ENCODE measurements at places on chromosomes 3 and 15.

GRCh38 chr3:134681522-134681900 lies 30.7 kb upstream of the KY start:
- DNase-seq = no peak

GRCh38 chr3:188941103-188941502 lies 230.7 kb upstream of the TPRG1 start:
- DNase-seq = no peak

DNA sequence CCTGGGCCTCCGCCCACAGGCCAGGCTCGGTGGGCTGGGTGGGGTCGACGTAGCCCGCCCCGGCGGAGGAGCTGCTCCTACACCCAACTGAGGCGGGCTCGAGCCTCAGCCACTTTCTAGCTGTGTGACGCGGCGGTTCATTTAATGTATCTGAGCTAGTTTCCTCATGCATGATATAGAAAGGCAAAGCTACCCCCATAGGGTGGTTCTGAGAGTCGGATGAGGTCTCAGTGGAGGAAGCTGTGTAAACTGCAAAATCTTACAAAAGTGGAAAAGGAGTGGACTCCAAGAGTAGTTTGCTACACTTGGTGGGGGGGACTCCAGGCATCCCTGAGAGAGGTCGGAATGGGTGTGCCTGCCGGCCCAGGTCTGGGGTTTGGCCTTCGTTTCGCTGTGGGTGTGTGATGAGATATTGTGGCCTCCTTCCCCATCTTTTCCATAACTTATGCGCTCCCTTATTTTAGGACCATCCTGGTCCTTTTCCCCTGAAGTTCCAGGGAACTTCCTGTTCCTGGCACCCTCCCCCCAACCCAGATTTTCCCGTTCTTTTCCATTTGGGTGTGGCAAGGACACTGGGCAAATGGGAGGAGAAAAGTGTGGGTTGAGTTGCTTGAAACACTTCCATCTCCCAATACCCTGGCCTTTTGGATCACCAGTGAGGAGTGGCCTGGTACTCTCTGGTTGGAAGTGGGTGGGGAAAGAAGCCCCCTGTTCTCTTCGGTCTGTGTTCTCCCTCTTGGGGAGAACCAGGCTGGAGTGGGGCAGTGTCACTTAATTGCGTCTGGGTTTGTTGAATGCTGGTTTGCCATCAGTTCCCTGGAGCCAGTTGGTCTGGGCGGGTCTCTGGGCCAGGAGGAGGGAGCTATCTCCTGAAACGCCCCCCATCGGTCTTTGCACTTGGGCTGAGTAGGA lies 1.1 kb downstream of the PDIA5 start:
- no peak for DNase-seq

DNA sequence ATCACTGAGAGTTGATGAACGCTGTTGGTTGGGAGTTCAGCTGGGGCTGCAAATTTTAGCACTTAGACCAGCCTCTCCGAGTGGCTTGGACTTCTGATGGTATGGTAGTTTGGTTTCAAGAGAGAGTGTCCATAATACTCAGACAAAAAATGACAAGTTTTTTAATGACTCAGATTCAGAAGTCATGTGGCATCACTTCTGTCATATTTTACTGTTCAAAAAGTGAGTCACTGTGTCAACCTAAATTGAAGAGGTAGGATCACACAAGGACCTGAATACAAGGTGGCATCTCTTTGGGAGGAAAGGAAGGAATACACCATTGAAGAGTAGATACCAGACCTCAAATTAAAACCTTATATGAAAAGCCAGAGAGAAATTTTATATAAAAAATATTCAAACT lies 99.1 kb upstream of the CHMP2B start:
- no peak for DNase-seq

GRCh38 chr15:39625451-39625850 lies 44.6 kb downstream of the THBS1 start:
- no peak for DNase-seq

- DNase-seq = no peak
Observed at GRCh38 chr3:117875887-117876286, 1158.8 kb downstream of the IGSF11 start.

DNA sequence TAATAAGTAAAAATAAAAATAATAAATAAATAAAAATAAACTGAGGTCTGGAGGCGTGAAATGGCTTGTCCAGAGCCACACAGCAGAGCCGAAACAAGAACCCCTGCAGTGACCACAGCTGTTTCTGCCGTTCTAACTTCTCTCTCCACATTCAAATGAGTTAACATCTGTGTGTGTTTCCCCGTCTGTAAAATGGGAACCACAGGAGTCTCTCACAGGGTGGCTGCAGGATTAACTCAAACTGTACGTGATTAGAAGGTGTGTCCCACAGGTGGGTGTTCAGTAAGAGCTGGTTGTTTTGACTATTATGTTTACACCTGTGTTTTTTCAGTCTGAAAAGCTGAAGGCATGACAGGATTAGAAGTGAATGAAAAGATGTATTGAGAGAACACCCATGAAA lies 27.0 kb upstream of the MUC4 start:
- DNase-seq = no peak

GRCh38 chr3:17025594-17026139 lies 140.9 kb downstream of the PLCL2 start:
- no peak for DNase-seq

GRCh38 chr3:147616998-147617619 lies 207.9 kb downstream of the ZIC1 start:
- DNase-seq = no peak

DNA sequence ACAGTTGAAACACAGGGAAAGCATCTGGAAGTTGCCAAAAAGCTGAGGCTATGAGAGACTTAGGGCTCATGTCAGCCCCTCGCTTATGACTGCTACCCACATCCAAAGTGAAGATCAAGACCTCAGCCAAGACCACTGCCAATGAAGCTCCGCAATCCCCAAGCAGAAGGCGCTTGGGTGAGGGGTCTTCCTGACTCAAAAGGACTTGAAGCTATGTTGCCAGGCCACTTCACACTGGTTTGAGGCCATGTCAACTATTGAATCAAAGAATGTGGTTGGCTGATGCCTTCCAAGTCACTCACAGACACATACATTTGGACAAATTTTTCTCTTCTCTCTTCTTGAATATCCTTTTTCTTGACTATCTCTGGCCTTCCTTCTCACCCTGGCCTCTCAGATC lies 928 bp upstream of the CCR4 start:
- no peak for DNase-seq

DNA sequence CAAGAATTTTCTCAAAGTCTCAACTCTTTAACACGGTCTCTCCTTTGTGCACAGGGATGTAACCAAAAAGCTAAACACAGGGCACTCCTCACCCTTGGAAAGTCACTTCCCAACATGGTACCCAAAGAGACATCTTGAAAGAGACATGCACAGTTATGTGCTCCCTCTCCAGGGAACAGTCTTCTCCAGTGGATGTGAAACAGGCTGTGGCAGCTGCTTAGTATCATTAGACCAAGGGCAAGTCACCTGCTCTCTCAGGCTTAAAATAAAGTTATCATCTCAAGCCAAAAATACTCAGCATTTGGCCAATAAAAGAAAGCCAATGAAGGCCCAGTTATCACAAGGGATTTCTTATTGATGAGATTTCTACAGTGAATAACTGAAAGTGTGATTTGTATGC lies 128.3 kb downstream of the WDR76 start:
- DNase-seq = no peak

- DNase-seq = no peak
Observed at GRCh38 chr3:64161481-64161952, 63.7 kb downstream of the PRICKLE2 start.

DNA sequence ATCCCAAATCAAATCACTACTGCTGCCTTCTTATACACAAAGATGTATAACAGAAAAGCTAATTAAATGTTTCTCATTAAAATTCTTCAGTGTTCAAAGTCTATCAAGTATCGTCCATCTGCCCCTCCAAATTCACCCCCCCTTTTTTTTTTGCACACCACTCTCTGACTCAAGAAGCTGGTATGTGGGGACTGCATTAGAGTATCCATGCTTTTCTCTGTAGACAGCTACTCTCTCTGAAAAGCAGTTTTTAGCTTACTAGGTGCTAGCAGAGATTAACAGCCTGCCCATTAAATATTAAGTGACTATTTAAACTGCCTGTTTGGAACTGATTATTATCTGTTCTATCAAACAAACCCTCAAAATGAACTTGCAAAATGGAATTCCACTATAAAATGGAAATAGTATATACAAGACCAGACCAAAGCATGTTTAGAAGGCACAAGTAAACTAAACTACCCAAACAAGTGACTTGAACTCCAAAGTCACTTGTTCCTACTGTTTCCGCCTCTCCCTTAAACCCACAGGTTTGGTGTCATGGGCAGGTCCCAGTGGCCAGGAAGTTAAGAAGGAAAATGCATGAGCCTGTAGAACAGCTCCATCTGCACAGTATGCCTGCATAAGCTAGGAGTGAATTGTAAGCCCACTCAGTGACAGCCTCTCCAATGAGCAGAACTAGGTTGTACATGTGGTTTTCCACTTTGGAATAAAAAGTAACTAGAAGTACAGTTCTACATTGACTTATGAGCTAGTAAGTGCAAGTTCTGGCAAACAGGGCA lies 32.5 kb downstream of the GBE1 start:
- no peak for DNase-seq

- DNase-seq = no peak
Observed at GRCh38 chr15:89964232-89964954, 36.7 kb upstream of the ZNF710 start.

- no peak for DNase-seq
Observed at GRCh38 chr15:53716909-53717876, 42.3 kb downstream of the WDR72 start.

DNA sequence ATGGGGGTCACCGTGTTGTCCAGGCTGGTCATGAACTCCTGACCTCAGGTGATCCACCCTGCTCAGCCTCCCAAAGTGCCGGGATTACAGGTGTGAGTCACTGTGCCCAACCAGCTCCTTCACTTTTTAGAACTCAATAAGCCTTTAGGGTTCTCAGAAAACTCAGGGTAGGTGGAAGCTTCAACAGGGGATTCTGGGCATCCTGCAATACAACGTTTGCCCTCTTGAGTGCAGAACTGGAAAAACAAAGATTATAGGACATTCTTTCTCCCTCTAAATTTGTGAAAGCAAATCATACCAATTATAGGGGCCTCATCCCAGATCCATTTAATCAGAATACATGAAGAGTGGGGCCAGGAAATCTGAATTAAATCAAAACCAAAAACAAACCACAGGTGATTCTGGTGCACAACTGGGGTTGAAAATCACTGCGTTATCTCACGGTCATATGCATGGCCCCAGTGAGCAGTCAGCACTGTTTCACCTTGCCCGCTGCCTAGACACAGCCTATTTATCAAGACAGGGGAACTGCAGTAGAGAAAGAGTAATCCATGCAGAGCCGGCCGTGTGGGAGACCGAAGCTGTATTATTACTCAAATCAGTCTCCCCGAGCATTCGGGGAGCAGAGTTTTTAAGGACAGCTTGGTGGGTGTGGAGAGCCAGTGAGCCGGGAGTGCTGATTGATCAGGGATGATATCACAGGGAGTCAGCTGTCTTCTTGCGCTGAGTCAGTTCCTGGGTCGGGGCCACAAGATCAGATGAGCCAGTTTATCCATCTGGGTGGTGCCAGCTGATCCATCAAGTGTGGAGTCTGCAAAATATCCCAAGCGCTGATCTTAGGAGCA lies 58.4 kb downstream of the TMEM44 start:
- no peak for DNase-seq

DNA sequence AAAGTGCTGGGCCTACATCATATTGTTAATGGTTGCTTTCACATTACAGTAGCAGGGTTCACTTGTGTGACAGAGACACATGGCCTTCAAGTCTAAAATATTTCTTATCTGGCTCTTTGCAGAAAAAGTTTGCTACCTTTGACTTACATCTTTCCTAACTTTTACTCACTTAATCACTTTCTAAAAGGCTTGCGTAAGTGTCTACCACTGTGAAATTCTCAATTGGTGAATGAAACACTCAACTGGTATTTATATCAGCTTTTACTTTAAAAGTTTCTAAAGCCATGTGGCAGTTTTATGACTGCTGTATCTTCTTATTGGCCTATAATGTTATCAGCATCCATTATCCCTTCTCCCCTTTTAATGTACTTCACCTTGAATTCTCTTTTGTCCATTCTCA lies 554.5 kb downstream of the ZIC1 start:
- DNase-seq = no peak

- no peak for DNase-seq
Observed at GRCh38 chr3:99484871-99485270, 153.5 kb upstream of the COL8A1 start.

DNA sequence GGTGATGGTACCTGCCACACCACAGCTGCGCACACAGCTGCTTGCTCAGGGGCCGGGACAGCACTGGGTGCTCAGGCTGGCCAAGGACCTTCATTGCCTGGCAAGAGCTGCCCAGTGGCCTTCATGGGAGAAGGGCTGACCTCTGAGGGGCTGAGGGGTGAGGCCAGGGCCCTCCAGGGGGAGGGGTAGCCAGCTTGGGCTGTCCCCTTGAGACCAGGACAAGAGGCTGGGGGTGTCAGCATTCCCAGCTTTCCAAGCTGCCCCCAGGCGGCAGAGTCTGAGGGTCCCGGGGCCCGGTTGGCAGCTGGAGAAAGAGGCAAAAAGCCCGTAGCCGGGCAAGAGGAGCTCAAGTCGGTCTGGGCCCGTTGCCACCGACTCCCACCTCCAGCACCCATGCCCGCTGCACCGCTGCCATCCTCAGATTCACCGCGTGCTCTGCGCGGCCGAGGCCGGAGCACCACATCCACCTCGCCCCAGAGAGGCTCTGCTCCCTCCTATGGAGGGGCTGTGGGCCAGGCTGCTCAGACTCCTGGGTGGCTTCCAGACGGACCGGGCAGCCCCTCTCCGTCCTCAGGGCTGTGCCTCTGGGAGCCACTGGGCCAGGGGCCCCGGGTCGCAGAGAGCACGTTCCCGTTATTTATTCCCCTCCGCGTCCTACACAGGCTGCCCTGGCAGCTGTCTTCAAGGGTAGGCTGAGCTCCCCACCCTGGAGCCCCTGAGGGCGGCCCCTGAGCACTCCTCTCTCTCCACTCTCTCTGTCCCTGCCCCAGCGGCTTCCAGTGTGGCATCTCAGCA lies 51.5 kb downstream of the PLXNA1 start:
- DNase-seq = no peak

DNA sequence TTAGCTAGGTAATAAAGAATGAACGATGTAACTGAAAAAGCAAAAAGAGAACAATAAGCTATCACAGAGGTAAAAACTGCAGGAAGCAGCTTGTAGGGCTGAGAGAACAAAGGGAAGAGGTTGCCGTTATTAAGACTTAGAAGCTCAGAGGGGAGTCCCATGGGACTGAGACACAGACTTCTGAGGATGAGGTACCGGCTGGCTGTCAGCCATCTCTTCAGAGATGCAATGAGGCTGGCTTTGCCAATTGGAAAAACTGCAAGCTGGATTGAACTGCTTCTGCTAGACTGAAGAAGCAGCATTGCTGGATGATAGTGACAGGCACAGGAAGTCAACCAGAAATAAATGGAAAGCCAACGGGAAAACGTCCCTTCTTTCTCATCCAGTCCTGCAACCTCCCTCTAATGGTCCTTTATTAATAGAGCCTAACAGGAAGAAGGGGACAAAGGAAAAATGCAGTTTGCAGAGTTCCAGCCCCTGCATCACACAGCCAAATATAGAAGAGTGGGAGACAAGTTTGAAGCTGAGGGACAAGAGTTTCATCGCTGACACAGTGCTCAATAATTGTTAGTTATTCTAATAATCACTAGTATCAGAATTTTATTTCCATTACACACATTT lies 21.1 kb upstream of the KLHL6 start:
- DNase-seq = no peak

GRCh38 chr3:52175416-52176179 lies 21.4 kb upstream of the POC1A start:
- no peak for DNase-seq

- no peak for DNase-seq
Observed at GRCh38 chr3:10982782-10983181, 9.8 kb upstream of the SLC6A1 start.

- DNase-seq = no peak
Observed at GRCh38 chr3:72384602-72385001, 463.6 kb downstream of the SHQ1 start.

- peak; percentile 24 for DNase-seq
Observed at GRCh38 chr3:125437631-125438435, 62.7 kb upstream of the ZNF148 start.
